Uterus (tissue), 4 donors: ENCODE measurements at places on chromosomes 4 and X. TPM values are rescaled to one million over a fixed set of nuclear protein-coding genes. Genes with fewer than 3 reads are reported as not detected.

The RBMXL3 gene
- total RNA-seq, result not detected

The ARHGAP6 gene
- 22.6 TPM for total RNA-seq

The PRDX4 gene
- total RNA-seq, result 39.7 TPM

The STOX2 gene
- 18.2 TPM for total RNA-seq

The NUDT11 gene
- total RNA-seq, result 1.8 TPM
